ENCODE measurements at places on chromosomes 4 and X.

GRCh38 chr4:76639288-76639687 is 204.3 kb downstream of the SHROOM3 start:
- DNase-seq, result no peak

DNA sequence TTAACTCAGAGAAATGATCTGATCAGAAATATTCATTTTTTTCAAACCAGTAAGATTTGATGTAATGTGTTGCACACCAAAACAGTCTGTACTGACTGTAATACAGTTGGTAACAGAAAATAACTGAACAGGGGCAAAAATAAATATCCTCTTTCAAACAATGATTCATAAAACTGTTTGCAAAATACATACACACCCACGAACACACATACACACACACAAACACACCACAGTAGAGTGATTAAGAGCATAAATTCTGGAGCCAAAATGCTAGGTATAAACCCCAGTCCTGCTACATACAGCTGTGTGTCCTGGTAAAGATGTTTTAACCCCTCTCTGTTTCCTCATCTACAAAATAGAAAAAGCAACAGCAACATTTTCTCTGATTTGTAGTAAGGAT is 376.6 kb downstream of the PDGFC start:
- DNase-seq, result no peak

- DNase-seq, result no peak
Measured at GRCh38 chrX:132750331-132751062, 207.9 kb downstream of the HS6ST2 start.

GRCh38 chrX:13001961-13002671 is 27.2 kb downstream of the TMSB4X start:
- no peak for DNase-seq

GRCh38 chr4:67500373-67500772 is 44.9 kb downstream of the CENPC start:
- DNase-seq, result no peak

- no peak for DNase-seq
Measured at GRCh38 chrX:24662352-24662751, 15.2 kb upstream of the PCYT1B start.

DNA sequence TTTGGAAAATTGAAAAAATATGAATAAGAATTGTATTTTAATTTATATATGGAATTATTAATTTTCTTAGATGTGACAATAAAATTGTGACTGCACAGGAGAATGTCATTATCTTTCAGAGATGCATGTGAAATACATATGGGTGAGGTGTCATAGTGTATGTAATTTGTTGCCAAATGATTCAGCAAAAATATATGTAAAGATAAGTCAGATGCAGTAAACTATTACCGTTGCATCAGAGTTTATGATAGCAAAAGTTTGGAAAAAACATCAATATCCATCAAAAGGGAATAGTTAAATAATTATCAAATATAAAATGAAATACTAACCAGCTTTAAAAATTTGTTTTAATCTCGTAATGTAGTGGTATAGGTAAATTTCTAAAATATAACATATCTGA is 10.4 kb upstream of the SLC7A11 start:
- no peak for DNase-seq

DNA sequence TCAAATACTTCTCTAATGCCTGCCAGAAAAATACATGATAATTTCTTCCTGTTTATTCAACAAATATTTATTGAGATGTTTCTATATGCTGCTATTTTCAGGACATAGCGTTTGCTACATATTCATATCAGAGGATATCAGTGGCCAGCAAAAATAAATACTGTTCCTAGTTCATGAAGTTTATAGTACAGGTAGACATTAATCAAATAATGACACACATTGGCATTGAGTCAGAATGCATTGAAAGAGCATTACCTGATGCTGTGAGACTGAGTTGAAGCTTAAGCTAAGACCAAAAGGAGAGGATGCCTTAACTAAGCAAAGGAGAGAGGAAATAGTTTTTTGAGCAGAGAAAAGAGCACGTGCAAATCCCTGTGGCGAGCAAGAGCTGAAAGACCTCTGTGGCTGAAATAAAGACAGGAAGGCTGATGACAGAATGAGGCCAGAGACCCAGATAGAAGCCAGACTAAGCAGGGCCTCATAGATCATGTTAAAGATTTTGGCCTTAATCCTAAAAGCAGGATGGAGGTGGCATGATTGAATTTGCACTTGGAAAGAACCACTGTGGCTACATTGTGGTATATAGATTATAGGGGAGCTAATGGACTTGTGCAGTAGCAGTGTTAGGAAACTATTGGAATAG is 36.2 kb downstream of the FAM241A start:
- no peak for DNase-seq

DNA sequence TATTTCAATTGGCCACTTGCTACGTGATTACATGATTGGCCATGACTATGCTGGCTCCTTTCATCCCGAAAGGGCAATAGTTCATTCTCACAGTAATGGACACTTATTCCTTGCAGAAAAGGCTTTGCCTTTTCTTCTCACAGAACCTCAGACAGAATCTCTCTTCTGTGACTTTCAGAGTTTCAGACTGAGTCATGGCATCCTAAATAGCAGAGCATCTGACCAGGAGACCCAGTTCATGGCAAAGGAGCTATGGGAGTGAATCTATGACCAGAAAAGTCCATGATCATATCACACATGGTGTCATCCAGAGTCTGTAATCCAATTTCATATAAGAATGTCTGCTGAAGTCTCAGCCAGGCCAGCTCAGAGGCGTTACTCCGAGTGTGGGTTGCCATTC is 263.3 kb upstream of the CLNK start:
- no peak for DNase-seq

DNA sequence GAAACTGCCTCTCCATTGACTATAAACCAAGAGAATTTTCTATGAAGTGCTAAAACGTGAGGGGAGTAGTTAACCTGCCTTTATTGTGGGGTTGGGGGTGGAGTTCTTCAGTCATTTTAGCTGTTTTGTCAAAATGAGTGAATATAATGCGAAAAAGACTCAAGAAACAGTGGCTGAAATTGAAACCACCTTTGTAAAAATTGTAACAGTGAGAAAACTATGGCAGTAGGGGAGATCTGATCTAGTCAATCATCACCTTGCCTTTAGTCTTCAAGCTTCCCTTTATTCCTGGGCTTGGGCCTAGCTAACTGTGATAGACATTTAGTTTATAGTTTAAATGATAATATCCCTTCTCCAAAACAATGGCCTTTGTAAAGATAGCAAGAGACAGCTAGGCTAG is 1927.3 kb downstream of the STIM2 start:
- no peak for DNase-seq

- DNase-seq, result no peak
Measured at GRCh38 chr4:22745234-22745633, 52.5 kb downstream of the GBA3 start.

DNA sequence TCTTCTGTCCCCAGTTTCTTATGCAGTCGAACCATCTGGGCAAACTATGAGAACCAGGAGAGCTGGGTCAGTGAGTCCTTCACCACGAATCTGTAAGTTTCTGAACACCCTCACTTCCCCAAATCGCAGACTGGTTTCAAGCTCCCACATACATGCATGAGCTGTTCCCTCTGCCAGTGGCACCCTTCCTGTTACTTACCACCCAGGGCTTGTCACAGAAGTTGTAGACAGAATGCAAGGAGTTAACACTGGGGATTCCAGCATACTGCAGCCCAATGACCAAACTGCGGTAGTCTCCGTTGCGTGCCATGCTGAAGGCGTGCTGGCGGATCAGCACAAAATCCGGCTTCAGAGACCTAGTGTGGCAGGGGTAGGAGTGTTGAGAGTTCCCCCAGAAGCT is 14.6 kb downstream of the SYN1 start:
- no peak for DNase-seq

DNA sequence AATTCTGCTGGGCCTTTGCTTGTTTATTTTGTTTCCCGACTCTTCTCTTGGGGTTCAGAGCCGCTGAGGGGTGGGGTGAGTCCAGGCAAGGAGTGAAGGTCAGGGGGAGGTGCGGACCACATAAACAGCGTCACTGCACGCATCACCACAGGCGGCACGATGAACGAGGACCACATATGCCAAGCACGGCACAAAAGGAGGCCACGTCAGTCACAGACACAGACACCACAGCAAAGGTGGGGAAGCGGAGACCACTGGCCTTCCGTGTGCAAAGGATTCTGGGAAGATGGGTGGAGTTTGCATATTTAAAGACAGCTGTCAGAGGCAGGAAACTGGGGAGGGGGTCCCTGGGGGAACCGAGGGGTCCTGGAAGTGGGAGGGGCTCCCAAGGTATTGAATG is 10.3 kb upstream of the TIMP1 start:
- DNase-seq, result no peak

GRCh38 chrX:72297953-72298730 is 7.6 kb downstream of the CITED1 start:
- no peak for DNase-seq

DNA sequence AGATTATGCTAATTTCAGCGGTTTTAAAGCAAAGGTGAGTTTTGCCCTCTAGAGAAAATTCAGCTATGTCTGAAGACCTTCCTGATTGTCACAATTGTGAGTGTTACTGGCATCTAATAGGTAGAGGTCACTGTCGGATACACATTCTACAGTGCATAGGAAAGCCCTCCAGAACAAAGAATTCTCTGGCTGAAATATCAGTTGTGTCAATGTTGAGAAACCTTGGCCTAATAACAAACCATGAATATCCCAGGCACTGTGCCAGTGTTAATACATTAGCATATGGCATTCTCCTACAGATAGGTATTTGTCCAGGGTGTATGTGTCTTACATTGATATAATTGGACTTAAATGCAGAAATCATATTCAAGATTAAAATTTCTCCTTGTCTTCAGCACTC is 294.3 kb downstream of the FSTL5 start:
- no peak for DNase-seq

- no peak for DNase-seq
Measured at GRCh38 chr4:105520819-105521790, 31.3 kb upstream of the ARHGEF38 start.

GRCh38 chrX:129876771-129877305 is 29.1 kb upstream of the UTP14A start:
- DNase-seq, result no peak

- no peak for DNase-seq
Measured at GRCh38 chr4:124883632-124884031, 171.1 kb upstream of the ANKRD50 start.

GRCh38 chr4:121484633-121485032 is 103.8 kb upstream of the QRFPR start:
- no peak for DNase-seq

DNA sequence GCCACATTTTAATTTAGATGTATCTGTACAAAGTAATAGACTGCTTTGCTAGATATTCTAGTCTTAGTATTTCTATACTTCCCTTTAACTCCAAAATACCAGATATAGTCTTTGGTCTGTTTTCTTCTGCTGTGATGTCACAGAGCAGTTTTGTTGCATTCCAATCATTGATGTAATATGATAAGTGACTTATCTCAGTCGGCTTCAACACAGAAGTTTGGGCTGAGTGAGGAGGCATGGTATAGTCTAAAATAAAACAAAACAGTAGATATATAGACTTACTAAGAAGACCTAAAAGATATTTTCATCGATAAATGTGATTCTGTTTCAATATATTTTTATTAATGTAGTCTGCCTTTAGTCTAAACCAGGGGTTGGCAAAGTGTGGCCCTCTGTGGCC is 169.9 kb downstream of the DCK start:
- DNase-seq, result no peak

GRCh38 chr4:98648602-98649001 is 9.8 kb downstream of the TSPAN5 start:
- no peak for DNase-seq

DNA sequence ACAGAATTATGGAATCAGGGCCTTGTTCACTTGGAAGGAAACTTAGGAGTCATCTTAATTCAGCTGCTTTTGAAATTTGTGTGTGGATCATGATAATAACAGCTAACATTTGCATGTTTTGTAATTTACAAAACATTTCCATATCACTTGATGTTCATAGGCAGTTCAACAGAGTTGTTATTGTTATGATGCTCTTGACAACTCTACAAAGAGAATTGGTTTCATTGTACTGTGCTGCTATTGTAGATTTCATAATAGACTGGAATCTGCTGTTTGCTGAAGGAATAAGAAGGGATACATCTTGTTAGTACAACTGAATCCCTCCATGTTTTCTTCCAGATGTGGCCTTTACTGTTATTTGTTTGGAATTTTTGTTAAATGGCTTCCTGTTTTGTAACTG is 83.5 kb downstream of the CNKSR2 start:
- no peak for DNase-seq

GRCh38 chr4:140789759-140790158 is 33.6 kb upstream of the TBC1D9 start:
- no peak for DNase-seq

GRCh38 chr4:101818362-101818761 is 27.8 kb downstream of the BANK1 start:
- DNase-seq, result no peak

DNA sequence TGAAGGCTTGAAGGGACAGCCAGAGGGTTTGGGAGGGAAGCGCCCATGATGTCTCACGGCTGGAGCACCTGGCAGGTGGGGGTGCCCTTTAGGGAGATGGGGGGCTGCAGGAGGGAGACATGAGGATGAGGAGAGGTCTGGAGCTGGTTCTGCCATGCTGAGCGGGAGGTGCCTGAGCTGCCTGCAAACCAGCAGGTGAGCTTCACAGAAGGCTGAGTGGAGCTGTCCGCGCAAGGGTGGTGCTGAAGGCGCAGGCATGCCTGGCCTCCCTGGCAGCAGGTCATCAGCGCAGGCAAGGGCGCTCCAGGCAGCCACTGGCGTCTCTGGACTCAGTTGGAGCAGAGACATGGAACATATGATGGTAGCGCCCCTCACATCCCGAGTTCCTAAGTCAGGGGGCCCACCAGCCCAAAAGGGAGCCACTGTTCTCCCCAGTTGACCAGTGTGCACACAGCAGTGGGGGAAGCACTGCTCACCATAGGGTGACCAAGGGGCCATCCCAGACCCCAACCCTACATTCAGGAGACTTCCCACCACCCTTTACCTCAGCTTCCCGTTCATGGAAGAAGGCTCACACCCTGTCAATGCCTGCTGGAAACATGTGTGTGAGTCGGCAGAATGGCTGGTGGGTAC is 25.8 kb downstream of the ADRA2C start:
- DNase-seq, result no peak

DNA sequence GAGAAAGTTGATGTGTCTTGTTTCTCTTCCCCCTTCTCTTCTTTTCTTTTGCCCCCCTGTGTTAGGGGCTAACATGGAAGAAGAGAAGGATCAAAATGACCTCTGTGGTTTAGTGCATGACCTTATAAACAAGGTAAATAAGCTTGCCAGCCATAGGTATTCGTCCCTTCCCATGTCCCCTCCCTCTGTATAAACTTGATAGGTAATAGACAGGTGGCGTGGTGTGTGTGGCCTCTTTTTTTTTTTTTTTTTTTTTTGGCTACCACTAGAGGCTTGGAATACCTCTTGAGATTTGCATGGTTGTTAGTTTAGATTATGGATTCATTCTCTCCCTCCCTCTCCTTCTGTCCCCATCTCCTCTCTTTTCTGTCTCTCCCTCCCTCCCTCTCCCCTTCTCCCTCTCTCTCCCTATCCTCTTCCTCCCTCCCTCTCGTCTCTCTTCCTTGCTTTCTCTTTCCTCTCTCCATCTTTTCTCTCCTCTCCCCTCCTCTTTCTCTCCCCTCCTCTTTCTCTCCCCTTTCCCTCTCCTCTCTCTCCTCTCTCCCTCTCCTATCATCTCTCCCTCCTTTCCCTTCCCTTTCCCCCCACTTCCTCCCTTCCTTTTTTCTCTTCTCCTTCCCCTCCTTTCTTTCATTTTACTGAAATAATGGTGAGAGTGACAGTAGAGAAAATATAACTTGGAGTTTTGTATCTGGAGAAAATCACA is 134.4 kb downstream of the AFF1 start:
- DNase-seq, result no peak

Data from brain pericyte (primary cell).